ENCODE measurements at places on chromosomes 3 and 15.

DNA sequence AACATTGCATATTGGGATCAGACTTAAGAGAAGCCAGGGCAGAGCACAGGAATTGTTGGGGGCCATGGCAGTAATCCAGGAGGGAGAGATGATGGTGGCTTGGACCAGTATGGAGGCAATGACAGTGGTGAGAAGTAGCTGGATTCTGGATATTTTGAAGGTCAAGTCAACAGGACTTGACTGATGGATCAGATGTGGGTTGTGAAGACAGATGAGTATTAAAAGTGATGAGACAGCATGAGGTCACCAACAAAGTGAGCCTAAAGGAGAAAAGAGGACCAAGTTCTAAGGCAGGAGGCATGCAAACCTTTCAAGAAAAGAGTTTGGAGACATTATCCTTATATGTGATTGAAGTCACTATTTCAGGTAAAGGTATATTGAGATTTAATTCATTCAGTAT is 56.6 kb upstream of the TIPARP start:
- no peak for DNase-seq

- no peak for DNase-seq
Measured at GRCh38 chr3:56190771-56191305, 277.4 kb downstream of the ERC2 start.

DNA sequence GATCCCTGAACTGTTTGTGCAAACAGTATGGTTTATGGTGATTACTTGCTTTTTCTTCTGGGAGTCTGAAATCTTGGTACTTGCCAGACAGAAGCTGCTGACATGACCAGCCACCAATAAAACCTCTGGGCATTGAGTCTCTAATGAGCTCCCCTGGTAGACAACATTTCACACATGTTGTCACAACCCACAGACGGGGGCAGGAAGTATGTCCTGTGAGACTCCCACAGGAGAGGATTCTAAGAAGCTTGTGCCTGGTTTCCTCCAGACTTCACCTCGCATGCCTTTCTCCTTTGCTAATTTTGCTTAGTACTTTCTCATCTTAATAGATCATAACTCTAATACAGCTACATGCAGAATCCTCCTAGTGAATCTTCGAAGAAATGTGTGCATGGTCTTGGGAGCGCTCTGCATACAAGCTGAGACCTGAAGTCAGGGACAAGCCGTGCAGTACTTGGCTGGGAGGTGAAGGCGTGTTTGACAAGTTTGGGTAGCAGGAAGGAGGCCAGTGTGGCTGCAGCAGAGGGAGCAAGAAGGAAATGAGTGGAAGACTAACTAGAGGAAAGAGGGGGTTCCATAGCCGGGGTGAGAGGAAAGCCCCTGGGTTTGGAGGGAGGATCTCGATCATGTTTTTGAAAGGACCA is 49.0 kb downstream of the B3GNT5 start:
- DNase-seq, result no peak

DNA sequence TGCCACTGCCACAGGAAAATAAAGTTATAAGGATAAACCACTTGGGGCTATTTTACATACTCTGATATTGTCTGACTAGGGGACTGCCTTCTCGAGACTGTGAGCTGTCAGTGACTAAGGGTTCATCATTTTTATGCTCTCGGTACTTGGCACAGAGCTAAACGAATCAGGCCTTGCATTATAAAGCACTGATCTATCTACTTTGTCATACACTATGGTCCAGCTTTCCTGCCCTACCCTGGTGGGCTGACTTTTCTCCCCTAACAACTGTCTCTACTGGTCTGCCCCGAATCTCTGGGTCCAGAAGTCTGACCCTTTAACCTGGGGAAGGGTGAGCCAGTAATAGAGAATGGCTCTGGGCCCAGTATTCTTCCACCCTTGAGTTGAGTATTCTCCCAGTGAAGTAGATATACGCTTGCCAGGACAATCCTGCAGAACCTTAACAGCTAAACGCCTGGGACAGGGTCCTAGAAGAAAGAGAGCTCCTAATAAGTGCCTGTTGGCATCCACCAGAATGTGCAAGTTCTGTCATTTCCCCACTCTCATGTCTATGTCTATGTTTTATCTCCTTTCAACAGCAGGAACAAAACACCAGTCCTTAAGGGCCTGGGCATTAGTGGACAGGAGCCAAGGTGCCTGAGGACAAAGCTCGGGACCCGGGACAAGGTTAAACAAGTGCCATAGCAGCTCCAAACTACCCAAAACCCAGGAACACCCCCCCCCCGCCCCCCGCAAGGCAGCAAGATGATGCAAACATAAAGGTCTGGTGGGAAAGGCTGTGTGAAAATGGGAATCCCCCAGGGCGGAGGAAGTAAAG is 1.2 kb downstream of the LARP6 start:
- no peak for DNase-seq

DNA sequence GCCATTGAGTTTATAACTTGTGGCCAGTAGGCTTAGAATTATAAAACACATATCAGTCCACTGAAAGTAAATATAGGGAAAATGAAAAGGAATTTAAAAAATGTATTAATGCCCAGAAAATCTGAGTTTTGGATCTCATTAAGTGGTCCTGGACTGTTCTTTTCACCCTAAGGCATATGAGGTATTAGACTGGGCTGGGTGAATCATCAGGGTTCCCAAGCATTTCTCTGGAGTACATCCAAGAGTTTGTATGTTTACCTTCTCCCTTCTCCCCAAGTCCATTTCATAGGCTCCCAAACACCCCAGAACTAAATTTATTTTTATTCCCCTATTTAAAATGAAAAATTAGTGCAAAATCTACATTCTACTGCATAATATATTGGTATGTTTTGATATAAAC is 31.9 kb upstream of the SPTSSB start:
- DNase-seq, result no peak

DNA sequence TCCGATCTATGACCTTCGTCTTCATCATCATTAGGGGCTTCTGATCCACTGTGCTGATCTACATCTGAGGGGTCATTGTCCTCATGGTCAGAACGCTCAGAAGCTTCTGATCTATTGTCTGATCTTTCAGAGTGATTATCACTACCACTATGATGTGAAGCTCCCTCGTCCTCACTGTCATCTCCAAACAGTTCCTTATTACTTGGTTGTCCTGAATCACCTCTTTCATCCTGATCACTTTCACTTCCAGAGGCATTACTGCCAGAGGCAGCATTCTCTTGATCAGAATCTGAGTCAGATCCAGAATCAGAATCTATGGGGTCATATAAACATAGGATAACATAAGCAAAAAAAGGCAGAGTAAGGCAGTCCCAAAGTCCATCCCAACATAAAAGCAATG is 5.4 kb downstream of the LEO1 start:
- DNase-seq, result no peak

GRCh38 chr3:48422681-48423080 is 7.2 kb downstream of the PLXNB1 start:
- DNase-seq, result no peak

- no peak for DNase-seq
Measured at GRCh38 chr3:52047295-52047960, 8.9 kb downstream of the DUSP7 start.

DNA sequence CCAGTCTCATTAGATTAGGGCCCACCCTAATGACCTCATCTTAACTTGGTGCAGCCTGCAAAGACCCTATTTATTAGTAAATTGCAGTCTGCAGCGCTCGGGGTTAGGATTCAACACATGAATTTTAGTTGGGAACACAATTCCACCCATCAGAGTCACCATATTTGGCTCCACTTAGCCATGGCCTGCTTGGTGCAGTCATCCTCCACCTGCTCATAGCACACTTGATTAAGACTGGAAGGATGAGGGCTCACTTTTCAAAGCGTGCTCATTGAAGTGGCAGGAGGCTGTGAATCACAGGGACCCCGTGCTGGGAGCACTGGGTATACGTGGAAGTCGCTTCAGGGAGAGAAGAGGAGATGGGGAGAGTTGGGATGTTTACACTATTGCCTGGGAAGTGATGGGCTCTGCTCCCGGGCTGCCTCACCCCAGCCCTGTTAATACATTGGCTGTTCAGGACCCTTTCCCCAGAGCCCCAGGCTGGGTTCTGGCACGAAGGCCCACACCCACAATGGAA is 68.2 kb downstream of the ASB7 start:
- DNase-seq, result no peak

GRCh38 chr3:187101184-187102072 is 37.9 kb downstream of the RPL39L start:
- DNase-seq, result no peak

- no peak for DNase-seq
Measured at GRCh38 chr15:68644083-68644904, 65.5 kb downstream of the CORO2B start.

GRCh38 chr15:94286583-94286982 is 55.2 kb downstream of the MCTP2 start:
- DNase-seq, result no peak

DNA sequence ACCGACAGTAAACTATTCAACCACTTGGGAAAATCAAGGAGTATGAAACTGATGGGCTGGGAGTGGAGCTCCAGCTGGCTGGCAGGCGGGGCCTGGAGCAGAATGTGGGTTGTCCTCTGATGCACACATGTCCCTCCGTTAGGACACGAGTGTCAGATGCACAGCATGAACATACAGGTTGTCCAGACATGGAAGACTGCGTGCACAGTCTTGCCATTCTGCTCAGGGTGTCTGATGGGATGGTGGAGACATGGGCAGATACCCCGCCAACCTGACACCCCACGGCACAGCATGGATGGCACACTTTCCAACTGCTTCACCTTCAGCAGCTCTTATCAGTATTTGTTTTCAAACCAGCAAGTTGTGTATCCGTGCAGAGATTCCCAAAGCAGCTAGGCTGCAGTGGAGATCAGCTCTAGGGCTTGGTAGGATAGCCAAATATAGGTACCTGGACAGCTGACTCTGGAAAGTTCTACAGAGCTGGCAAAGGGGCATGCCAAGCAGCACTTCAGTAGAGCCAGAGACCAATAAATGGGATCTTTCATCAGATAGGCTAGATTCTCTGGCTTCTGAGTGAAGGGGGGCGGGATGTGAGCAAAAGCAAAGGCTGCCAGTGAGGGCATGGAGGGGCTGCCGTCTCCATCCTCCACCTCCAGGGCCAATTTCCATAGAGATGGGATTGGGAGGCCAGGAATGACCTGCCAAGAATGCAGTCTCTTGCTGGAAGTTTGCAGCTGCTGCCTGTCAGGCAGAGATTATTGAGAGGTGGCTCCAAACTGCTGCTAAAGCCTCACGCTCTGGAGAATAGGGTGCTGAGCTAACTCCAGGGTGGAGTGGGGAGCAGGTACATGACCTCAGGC is 47.2 kb upstream of the KY start:
- DNase-seq, result no peak

DNA sequence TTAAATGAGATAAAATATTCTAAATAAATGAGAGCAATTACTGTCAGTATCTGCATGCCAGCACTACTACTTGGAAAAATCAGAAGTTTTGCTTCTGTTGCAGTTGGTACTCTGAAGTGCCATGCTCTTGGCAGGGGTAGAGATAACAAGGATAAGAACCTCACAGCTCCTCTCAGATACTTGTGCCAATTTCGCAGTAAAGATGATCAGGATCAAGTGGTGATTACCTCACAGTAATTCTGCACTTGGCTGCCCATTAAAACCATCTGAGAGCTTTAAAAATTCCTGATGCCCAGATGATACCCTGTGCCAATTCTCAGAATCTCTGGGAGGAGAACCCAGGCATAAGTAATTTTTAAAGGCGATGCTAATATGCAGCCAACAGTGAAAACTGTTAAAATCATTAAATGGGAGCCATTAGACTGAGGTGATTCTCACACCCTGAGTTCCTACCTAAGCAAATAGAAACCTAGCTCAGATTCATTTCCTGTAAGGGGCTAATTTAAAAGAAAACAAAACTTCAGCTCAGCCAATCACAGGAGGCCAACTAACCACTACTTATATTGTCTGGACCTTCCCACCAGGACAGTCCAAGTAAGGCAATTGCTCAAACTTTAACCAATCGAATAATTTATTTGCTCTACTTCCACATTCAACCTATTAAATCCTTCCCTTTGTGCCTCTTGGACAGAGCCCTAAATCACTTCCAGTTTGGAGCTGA is 171.2 kb downstream of the KCNMB2 start:
- DNase-seq, result no peak

DNA sequence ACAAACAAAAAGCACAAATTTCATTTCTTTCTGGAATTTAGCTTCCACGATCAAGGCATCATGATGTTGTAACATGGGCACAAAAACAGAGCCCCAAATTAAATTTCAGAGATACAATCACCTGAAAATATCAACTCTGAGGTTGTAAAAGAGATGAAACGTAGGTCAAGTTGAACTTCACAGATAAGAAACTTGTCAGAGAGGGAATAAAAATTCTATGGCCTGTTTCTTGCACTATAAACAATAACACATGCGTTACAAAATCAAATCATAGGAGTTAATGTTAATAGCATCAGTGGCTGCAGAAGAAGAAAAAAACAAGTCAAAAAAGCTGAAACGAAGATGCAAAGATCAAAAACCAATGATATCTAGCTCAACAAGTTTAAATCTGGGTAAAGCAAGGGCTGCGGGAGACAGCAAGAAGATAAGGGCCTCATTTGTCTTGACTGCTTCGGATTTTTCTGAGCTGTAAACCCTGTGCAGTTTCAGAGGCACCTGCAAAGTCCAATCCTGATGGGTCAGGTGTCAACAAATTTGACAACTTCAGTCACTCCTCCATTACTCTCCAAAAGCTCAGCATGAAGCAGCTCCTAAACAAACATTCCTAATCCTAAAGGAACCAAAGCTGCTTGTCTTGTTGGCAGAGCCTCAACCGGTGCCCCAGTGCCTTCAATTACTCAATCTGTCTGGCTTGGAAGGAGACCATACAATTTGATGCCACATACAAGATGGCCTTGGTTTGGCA is 219.8 kb downstream of the STT3B start:
- DNase-seq, result no peak

DNA sequence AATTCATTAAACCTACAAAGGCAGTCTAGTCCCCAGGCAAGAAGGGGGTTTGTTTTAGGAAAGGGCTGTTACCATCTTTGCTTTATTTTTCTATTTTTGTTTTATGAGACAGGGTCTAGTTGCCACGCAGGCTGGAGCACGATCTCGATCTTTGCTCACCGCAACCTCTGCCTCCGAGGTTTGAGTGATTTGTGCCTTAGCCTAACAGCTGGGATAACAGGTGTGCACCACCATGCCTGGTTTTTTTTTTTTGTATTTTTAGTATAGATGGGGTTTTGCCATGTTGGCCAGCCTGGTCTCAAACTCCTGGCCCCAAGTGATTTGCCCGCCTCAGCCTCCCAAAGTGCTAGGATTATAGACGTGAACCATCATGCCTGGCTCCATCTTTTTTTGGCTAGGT is 4.9 kb downstream of the HIGD1A start:
- no peak for DNase-seq

DNA sequence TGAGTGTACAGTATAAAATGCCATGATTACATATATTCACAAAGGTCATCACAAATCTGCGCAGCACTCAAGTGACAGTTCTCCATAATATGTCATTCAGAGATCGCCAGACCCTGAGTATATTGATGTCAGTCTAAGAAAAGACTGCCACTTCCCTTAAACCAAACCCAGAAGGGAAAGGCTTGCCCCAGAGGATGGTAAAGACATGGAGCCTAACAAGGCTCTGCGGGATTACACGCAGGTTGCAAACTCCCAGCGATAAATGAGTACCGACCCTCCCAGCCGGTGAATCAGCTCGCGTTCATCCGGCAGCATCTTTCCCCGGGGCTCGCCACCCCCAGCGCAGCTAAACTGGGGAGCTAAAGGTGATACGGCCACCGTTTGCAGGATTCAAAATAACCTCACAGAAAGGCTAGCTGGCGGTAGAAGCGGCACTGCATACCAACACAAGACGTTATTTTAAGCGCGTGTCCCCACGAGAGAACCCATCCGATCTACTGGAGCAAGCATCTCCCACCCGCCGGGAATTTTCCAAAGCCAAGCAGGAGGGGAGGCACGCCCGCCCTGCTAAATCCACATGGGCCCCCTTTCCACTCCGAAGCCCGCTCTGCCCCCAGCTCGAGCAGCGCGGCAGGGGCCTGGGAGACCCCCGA is 643 bp downstream of the MYO5A start:
- no peak for DNase-seq
